ENCODE measurements at places on chromosomes 7 and 10.

DNA sequence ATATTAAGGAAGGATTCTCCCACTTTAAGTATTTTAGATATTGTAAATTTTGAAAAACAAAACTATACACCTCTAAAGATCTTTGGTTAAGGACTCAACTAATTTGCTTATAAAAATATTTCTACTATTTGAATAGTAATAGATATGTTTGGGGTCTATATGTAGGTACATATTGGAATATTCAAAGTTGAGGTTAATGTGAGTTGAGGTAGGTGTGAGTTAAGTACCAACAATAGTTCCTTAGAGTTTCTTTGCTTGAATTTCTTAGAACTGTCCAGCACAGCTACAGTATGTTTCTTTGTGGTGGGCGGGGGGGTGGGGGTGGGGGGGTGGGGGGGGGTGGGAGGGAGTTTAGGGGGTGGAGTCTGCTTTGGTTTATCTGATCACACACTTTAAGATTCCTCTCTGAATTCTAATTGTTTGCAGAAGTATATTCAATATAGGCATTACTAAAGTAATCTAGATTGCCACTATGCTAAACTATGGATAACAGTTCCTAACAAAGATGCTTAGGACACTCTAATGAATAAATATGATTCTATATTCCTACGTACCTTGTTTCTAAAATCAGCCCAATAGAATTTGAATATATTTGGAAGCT is 2.1 kb downstream of the GRM3 start:
- no peak for DNase-seq

DNA sequence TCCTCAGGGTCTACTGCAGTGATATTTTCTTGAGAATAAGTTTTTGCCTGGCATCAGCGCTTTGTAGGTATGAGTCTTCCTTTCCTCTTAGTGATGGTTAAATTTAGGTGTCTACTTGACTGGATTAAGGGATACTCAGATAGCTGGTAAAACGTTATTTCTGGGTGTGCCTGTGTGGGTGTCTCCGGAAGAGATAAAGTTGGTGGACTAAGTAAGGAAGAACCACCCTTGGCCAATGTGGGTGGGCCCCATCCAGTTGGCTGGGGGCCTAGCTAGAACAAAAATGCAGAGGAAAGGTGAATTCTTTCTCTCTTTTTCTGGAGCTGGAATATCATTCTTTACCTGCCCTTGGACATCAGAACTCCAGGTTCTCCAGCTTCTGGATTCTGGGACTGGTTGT is 138.8 kb downstream of the ADCYAP1R1 start:
- DNase-seq = no peak

- no peak for DNase-seq
Observed at GRCh38 chr7:70679661-70680060, 452.3 kb upstream of the GALNT17 start.

DNA sequence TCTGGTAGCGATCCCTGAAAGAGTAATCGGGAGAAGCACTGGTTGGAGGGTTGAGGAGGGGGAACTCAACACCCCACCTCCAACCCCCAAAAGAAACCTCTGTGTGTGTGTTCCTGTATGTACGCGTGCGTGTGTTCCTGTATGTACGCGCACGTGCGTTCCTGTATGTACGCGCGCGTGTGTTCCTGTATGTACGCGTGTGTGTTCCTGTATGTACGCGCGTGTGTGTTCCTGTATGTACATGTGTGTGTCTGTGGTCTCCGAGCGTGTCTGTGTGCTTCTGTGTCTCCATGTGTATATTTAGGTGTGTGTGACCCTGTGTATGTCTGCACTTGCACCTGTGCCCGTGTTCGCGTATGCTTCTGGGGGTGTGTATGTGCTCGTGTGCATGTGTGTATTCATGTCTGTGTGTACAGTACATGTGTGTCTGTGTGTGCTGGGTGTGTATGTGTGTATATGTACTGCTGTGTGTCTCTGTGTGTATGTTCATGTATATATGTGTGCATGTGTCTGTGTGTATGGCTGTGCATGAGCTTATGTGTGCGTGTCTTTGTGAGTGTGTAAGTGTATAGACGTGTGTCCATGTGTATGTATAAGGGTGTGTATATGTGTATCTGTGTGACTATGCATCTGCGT is 42.9 kb upstream of the KLF6 start:
- DNase-seq = no peak

- no peak for DNase-seq
Observed at GRCh38 chr7:137661634-137662033, 185.1 kb downstream of the DGKI start.

GRCh38 chr10:22685926-22686325 is 28.5 kb downstream of the PIP4K2A start:
- DNase-seq = no peak
